GM23248 (cell line): ENCODE measurements at places on chromosomes 1 and 21.

DNA sequence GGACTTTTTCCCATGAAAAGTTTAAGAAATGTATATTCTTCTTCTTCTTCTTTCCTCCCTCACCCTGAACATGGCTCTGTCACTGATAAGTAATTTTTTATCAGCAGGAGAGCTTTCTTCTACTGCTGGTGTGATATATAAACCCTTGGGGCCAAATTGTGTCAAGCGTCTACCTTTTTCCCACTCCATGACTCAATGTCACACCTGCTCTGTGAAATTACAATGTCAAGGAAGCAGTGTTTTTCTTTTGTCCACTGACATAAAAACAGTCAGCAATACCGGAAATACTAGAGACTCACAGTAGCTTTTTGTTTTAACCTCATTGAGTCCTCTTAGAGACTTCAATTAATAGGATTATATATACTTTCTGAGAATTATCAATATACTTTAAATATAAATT lies 416.2 kb upstream of the ADGRL4 start:
- no peak for DNase-seq

GRCh38 chr1:90729504-90730242 lies 12.6 kb upstream of the BARHL2 start:
- DNase-seq, result no peak

GRCh38 chr1:154407198-154408091 lies 2.3 kb downstream of the IL6R start:
- peak; percentile 67 for DNase-seq

- DNase-seq, result no peak
These were observed 19.5 kb downstream of the USP25 start for GRCh38 chr21:15749082-15749860.

- DNase-seq, result peak; percentile 74
These were observed 24.2 kb downstream of the SPAG17 start for GRCh38 chr1:118160806-118161205.

DNA sequence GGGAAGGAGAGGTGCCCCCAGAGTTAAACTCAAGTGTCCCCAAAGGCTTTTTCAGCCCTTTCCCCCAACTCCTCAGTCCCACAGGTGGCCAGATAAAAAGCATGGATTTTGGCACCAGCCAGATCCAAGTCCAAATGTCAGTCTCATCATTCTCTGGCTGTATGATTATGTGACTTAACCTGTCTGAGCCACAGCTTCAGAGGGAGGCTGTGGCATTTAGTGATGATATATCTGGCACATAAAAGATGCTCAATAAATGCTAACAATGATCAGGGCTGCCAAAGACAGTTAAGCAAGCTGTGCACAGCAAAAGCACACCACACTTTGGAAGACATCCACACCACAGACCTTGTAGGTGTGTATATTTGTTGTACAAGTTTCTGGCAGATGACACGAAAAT lies 5.6 kb upstream of the PADI3 start:
- no peak for DNase-seq

DNA sequence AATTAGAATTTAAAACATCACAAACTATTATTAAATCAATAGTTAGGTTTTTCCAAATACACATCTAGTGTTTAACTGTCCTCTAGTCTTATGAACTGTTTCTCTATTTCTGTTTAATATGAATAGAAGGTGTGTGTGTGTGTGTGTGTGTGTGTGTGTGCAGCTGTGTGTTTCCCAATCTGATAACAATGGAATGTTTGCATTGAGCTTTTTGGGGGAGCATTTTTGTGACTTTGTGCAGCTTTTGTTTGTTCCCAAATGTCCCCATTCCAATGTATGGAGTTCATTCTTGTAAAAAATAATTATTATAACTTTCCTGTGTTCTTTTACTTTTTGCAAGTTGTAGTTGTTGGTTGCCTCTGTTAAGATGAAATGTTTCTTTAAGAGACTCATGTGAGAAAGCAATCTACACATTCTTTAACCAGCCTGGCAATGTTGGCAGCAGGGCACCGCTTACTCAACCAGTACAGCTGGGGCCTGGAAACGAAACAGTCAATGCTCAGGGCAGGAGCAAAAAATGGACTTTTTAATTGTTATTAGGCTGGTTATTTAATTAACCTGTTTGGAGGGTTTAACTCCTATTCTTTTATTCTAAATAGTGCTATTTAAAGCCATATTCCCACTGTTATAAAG lies 354.3 kb downstream of the SRGAP2C start:
- DNase-seq, result no peak

GRCh38 chr1:71054281-71054731 lies 6.7 kb upstream of the PTGER3 start:
- DNase-seq, result no peak

GRCh38 chr1:193281894-193282293 lies 95.5 kb upstream of the B3GALT2 start:
- no peak for DNase-seq

DNA sequence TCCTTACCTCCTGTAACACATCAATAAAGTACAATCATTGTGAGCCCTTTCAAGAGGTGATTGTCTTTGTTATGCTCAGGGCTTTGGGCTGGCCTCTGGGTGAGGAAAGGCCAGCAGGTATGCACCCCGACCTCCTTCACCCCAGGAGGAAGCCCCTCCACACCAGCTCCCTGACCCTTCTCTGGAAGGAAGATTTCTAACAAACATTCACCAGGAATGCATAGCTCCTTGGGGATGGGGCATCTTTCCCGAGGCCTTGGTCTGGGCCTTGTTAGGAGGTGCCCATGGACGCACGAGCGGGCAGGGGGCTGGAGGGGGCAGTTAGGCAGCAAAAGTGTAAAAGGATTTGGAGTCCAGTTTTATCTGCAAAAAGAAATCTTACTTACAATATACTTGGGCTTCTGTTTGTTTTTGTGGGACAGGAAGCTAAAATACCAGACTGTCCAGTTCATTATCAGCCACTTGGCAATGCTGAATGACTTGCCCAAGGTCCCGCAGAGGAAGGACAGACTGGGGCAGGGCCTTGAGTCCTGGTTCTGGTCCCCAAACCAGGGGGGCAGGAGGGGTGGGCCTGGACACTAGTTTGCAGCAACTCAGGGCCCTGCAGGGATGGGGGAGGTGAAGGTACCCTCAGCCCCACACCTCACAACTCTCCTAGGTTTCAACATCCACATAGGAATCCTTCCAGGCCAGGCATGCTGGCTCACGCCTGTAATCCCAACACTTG lies 10.1 kb downstream of the ZC3H12A start:
- DNase-seq, result no peak

- no peak for DNase-seq
These were observed 37.1 kb upstream of the ADAM30 start for GRCh38 chr1:119933397-119933796.

GRCh38 chr1:55833529-55834091 lies 618.4 kb upstream of the USP24 start:
- DNase-seq, result peak; percentile 81

DNA sequence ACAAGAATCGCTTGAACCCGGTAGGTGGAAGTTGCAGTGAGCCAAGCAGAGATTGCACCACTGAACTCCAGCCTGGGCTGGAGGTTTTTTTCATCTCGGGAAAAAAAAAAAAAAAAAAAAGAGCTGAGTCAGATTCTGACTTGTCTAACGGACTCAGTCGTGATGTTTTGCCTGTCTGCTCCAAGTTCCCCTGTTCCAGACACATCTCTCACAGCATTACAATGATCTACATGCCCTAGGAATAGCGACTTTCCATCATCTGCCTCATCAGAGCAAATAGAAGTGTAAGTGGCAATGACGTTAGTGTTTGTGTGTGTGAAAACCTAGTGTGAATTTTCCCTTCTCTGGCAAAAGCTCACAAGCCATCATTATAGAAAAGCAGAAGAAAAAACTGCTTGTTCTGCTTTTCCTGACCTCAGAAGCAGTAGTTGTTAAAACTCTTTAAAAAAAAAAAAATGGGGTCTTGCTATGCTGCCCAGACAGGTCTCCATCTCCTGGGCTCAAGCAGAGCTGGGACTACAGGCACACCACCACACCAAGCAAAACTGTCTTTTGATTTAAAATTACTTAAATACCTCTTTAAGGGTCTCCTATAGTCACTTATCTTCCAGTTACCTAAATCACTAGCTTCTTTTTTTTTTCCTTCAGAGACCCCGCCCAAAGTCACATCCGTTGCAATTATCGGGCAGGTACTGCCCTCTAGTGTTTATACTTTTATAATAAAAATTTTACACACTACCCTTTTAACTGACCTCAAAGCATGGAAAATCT lies 37.3 kb downstream of the PLEKHO1 start:
- peak; percentile 70 for DNase-seq

- peak; percentile 14 for DNase-seq
These were observed 31.7 kb downstream of the COQ8A start for GRCh38 chr1:226971765-226972164.

GRCh38 chr1:82991569-82991968 lies 1007.4 kb downstream of the TTLL7 start:
- no peak for DNase-seq

DNA sequence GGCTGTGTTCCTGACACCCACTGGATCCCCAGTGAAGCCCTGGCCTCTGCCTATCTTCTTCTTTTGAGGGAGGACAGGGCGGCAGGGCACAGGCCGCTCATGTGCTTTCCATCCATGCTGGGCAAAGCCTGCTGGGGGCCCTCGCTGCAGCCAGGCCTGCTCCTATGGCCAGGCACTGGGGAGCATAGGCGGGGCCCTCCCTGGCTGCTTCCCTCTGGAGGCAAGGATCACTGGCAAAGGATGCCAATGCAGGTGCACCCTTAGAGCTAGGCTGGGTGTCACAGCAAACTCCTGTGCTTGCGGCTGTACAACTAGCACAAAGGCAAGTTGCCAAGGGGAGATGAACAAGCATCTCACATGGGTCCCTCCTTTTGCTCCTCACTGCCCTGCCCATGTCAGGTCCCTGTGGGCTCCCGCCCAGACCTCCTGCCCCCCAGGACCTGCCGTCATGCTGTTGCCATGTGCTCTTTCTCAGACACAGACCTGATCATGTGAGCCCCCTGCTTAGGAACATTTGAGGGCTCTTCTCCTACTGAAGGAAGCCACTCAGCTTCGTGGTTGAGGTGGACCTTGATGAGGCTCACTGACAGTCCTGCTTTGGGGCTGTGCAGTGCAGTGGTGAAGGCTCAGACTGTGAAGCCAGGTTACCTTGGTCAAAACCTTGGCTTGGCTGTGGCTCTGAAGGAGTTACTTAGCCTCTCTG lies 393.6 kb downstream of the PTPRU start:
- DNase-seq, result no peak

- DNase-seq, result peak; percentile 30
These were observed 226.5 kb downstream of the HMCN1 start for GRCh38 chr1:185960422-185961321.

DNA sequence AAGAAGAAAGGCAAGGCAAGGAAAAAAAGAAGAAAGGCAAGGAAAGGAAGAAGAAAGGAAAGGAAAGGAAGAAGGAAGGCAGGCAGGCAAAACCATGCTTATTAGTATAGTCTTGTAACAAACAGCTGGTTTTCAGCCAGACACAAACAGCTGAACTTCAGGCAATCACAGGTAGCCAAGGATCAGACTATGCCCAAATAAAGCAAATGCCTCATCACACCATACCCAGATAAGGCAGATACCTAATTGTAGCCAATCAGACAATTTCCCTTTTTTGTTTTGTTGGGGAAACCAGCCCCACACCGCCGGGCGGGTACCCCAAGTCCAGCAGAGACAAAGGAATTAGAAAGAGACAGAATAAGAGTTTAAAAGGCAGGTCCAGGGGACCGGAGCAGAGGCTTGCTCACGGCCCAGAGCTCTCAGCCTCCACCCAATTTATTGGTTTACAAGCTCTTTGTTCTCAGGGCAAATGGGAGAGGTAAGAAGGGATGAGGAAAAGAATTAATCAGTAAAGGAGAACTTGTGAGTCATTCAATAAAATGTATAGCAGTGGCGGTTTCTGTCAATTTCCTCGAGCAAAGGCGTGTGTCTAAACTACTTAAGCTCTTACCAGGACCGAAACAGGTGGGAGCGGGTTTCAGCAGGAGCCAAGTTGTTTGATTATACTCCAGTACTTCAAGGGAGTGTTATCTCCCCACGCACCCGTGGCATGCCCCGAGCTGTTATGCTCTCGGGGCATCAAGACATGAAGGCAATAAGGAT lies 886.8 kb downstream of the KCNT2 start:
- no peak for DNase-seq

DNA sequence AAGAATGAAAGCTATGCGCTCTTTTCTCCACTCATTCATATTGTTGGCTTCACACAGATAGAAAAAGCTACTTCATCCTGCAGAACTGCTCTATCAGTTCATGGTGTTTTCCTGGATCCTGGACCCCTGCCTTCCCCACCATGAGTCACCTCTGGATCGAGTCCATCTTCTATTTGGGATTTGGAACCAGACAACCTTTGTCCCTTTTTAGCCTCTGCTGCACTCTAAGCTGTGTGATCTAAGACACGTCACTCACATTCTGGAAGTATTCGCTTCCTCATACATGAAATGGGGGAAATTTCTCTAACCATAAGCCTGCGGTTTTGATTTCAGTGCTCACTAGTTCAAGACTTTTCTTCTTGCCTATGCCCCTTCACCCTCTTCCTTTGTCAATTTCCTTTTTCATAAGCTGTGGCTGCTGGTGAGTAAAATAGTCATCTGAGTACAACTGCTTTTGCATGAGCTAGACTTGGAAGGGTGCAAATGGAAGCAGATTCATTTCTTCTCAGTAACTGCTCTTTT lies 14.1 kb upstream of the DEGS1 start:
- DNase-seq, result peak; percentile 66

GRCh38 chr1:88252745-88253144 lies 431.3 kb upstream of the PKN2 start:
- no peak for DNase-seq

DNA sequence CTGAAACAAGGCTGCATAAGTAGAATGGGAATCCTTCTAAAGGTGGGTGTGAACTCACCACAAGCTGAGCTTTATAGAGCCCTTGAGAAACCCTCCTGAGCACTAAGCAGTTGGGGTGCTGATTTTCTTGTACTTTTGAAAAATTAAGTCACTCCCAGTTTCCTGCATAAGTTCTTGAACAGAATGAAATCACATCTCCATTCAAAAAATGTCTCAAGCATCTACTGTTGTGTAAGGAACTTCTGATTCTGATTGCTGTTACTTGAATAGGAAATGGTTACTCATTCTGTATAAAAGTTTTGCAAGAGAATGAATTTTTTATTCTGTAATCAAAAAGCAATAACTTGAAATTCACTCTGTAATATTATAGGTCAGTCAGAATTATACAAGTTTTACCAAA lies 50.8 kb upstream of the WNT2B start:
- peak; percentile 55 for DNase-seq

GRCh38 chr1:54374766-54375165 lies 31.4 kb downstream of the SSBP3 start:
- DNase-seq, result no peak

GRCh38 chr21:25428537-25428936 lies 178.7 kb downstream of the MRPL39 start:
- DNase-seq, result no peak

- no peak for DNase-seq
These were observed 7.9 kb downstream of the AKT3 start for GRCh38 chr1:243842161-243842560.
